Heart right ventricle (tissue), 16 donors: ENCODE measurements at places on chromosomes 12 and 14.

GRCh38 chr14:93112891-93113677 lies 2.6 kb downstream of the ITPK1 start:
- peaks cover 56% of the 10 kb centered on the region for H3K4me1 ChIP-seq
- no peaks in the 10 kb centered on the region for H3K27me3 ChIP-seq
- peak overlapping the region; percentile 99 for H3K27ac ChIP-seq

GRCh38 chr14:56419750-56420149 lies 159.8 kb upstream of the TMEM260 start:
- no peaks in the 10 kb centered on the region for H3K36me3 ChIP-seq
- H3K27me3 ChIP-seq: no peaks in the 10 kb centered on the region
- peaks cover 15% of the 10 kb centered on the region for H3K4me1 ChIP-seq
- H3K4me3 ChIP-seq: no peak overlapping the region
- H3K27ac ChIP-seq: no peak overlapping the region
- no peak for DNase-seq

DNA sequence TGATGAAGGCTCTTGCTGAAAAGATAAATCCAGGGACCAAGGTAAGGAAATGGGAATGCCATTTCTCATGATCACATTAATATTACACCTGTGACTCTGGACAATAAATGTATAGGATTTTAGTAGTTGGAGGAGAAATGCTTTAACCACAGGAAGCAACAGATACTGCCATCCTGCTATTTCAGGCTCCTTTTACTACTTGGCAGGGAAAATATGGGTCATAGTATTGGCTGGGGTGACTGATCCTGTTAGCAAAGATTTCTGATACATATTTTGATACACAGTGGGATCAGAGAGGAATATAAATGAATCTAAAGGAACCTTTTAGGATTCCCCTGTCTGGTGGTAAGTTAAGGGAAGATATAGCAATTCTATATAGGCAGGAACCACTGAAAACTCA lies 115.0 kb downstream of the IGF1 start:
- no peaks in the 10 kb centered on the region for H3K36me3 ChIP-seq
- no peaks in the 10 kb centered on the region for H3K4me1 ChIP-seq

DNA sequence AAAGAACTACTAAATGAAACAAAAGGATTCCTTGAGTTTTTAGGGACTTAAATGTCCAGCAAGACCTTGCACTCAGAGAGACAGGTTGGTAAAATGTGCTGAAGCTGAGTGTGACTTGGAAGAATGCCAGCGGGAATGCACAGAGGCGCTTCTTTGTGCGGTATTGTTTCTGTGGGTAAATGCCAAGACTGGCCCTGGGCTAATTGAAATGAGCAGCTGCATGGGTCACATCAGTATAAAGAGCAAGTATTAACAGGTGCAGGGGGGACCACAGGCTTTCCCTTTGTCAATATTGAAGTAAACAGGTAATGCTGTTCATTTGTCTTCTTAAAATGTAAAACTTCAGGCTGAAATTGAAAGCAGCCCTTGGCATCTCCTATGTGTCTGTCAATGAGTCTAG lies 74.3 kb downstream of the LMO3 start:
- H3K27ac ChIP-seq: no peak overlapping the region
- H3K4me3 ChIP-seq: no peak overlapping the region
- no peaks in the 10 kb centered on the region for H3K36me3 ChIP-seq
- no peak for DNase-seq
- no peaks in the 10 kb centered on the region for H3K4me1 ChIP-seq
- H3K27me3 ChIP-seq: no peaks in the 10 kb centered on the region

DNA sequence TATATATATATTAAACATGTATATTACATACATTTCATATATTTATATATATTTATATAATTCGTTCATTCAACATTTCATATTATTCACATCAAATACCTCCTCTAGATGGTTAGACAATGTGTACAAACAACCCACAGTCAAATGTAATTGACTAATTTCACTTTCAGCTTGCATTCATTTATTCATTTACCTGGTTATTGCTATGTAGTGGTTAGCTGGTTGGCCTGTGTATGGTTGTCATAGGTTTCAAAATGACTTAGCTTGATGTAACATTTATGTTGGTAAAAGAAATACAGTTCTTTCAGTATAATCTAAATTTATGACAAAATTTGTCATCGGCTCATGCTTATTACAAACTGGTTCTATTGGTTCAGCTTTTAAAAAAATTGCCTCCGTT lies 389 bp downstream of the OR4K13 start:
- H3K4me3 ChIP-seq: no peak overlapping the region
- no peaks in the 10 kb centered on the region for H3K27me3 ChIP-seq
- no peaks in the 10 kb centered on the region for H3K4me1 ChIP-seq
- no peaks in the 10 kb centered on the region for H3K36me3 ChIP-seq
- H3K27ac ChIP-seq: no peak overlapping the region
